ENCODE measurements at places on chromosomes 7 and 10.

DNA sequence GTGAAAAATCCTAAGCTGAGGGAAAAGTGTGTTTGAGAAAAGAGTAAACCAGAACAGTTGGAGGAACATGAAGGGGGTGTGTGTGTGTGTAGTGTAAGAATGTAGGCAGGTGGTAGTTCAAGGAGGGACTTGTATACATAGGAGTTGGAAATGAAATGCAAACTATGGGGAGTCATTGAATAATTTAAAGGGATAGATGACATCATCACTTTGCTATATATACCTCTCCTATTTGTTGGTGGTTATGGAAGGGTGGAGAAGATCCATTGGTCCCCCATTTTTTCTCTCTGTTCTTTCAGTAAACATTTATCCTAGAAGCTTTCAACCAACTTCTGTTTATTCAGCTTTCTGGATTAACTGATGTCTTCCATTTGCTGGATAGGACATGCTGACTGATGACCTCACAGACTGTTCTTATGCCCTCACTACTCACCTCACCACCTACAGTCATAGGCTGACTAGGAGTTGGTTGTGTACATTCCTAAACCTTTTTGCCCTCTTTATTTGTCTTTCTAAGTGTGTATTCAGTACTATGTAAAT, 20.8 kb downstream of the PPP1R9A start:
- DNase-seq = no peak

DNA sequence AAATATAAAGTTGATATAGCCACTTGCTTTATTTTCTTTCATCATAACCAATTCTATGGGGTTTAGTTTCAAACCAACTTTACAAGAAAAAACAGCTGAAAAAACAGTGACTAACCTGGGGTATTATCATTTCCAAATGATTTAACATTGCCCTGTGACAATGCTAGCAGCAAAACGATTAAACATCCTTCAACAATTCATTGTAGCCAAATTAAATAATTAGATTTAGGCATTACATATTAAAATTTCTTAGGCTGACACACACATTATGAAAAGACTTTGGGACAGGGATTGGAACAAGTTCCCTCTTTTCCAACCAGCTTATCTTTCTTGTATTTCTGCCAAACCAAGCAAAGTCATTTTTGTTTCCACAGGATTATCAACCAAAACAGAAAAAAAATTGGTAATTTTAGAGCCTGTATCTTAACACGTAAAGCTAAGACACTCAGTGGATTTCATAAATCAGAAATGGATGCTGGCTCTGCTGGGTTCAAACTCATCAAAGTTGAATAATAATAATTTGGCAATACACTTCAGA, 84.0 kb downstream of the SEMA3D start:
- DNase-seq = no peak

GRCh38 chr7:124780608-124781007, 15.0 kb upstream of the GPR37 start:
- DNase-seq = no peak

DNA sequence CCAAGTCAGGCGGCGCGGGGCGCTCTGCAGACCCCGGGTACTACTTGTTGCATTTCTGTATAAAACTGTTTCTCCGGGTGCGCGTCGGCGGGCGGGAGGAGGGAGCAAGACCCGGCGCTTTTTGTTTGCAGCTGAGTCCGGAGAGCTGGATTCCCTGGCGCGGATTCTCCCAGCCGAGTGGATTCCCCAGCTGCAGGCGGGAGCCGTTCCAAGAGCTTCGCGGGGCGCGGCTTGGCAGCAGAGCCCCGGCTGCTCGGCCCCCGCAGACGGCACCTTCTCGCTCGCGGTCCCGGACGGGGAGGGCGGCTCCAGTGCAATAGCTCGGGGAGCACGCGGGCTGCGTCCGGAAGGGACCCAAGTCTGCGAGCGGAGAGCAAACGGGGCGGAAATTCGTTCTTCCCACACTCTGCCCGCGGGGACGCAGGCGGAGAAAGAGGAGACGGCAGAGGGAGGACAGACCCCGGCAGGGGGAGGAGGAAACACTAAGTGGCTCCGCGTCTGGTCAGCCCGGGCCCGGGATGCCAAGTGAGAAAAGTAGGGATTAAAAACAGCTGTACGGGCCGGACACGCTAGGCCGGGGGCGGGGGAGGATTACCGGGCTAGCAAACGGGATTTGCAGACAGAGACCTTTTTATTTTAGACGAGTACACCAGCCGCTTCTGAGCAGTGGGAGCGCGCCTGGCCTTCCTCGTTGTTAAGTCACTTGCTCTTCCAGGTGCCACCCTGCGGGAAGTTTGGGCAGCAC, at the start of gene TRIL:
Gene TRIL (minus strand): TSS at position 96 of the 745 bp plus-strand sequence. CDS start 284 bp downstream, outside the sequence.
- DNase-seq = peak; percentile 75

- no peak for DNase-seq
These were observed 97.3 kb upstream of the MACROH2A2 start for GRCh38 chr10:69955211-69955805.

DNA sequence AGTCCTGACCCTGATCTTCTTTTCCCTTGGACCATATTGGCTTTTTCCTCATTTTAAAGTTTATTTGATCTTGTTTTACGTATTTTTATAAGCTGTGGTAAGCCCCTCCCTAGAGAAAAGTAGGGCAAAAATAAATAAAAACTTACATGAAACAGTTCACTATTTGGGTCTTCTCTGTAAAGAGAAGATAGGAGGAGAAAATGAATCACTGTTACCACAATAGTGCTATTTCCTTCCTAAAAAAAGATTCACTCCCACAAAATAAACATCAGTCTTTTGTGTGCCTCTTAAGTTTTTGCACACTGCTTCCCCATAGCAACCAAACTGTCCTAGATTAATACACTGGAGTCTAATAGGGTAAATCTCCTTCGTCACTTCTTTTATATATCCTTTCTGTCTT, 1.4 kb upstream of the SVIL start:
- DNase-seq = peak; percentile 26

DNA sequence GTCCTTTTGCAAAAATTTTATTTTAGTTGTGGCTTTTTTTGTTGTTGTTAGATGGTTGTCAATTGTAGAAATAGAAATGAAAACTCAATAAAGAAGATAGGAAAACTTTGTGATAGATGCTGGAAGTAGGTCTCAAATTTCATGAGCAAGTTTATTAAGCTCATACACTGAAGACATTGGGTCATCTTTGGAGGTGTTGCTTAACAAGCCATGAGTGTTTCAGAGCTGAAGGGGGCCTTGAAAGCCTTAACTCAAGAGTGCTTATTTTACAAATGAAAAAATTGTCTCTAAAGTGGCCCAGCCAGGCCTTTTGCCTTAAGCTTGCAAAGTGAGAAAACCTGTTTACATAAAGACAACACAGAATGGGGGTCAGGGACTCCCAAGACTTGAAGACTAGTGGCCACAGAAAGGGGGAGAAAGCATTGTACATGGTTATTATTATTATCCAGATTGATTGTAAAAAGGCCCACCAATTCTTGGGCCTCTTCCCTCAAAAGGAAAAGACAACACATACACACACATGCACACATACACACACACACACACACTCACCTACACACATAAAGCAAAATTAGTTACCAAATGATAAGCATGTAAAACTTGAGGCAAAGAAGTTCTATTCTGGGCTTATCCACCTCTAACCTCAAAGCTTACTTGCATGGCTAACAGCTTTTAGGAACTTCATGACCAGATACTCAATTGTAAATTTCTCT, 49.7 kb upstream of the GLCCI1 start:
- no peak for DNase-seq

- no peak for DNase-seq
These were observed 630.0 kb upstream of the GRM3 start for GRCh38 chr7:86013662-86014061.

- DNase-seq = peak; percentile 6
These were observed 61.0 kb upstream of the INSYN2A start for GRCh38 chr10:127257395-127257794.

DNA sequence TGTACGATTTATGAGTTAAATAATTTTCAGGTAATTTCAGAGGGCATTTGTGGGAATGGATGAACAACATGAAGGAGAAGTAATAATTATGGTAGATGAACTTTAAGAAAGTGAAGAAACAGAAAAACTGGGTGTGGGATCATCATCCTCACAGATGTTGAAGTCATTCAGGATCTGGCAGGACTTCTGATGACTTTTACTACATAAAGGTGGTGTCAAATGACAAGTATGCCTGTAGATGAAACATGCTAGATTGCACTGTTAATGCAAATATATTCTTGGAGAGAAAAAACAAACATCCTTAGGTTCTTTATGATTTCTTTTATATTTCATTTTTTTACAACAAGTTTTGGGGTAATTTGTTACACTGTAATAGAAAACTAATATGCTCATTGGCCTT, 230.2 kb downstream of the PCLO start:
- no peak for DNase-seq

GRCh38 chr7:128697302-128697905, 25.3 kb downstream of the GARIN1A start:
- DNase-seq = peak; percentile 24

DNA sequence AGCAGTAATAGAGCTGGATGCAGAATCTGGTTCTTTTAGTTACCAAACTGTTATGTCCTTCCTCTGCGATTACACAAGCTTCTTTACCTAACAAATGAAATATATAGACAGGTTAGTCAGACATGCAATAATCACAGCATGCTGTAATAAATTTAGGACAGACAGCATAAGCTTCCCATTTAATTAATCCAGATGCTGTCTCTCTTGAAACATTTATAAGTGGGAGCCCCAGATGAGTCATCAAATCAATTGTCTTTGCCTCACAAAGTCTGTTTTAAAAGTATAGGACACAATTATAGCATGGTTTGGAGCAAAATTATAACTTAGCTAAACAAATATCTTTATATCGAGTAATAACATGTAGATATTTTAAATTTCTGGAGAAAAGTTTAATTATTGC, 1.6 kb downstream of the CDNF start:
- DNase-seq = no peak

DNA sequence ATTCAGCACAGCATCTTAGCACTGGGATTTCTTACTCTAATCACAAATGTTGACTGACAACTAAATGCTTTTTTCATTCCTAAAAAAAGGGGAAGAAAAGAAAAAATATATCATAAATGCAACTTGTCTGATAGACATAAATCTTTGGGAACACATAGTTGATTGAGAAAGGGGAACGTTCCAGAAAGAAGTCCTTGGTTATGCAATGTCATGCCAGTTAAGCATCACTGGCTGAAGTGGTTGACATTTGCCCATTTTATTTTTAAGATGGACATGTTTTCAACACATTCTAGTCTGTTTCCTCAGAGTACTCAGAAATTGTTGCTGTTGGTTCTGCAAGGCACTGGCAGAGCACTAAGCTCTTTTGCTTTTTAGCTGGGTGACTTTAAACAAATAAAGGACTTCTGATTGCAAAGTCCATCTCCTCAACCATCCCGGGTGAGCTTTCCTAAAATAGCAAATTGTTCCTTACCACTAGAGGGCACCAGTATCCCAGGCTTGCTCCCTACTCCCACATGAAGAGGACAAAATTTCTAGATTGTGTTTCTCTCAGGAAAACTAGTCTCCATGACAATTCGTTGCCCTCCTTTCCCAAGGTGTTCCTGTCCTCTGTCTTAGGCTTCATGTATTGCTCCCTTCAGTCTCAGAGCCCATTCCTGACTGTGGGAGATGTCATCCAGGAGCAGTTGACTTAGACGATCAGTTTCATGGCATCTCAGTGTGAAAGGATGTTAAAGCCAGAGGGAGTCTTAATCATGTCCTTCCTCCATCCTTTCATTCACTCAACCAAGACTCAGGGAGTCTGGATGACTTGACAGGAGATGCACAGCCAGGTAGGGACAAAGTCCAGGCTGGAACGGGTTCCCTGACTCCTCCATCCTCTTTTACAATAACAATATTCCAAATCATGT, 23.9 kb downstream of the OPALIN start:
- DNase-seq = peak; percentile 50

GRCh38 chr7:103795107-103795506, 194.4 kb downstream of the RELN start:
- no peak for DNase-seq

- no peak for DNase-seq
These were observed 171.5 kb downstream of the CYP26A1 start for GRCh38 chr10:93245147-93245546.

DNA sequence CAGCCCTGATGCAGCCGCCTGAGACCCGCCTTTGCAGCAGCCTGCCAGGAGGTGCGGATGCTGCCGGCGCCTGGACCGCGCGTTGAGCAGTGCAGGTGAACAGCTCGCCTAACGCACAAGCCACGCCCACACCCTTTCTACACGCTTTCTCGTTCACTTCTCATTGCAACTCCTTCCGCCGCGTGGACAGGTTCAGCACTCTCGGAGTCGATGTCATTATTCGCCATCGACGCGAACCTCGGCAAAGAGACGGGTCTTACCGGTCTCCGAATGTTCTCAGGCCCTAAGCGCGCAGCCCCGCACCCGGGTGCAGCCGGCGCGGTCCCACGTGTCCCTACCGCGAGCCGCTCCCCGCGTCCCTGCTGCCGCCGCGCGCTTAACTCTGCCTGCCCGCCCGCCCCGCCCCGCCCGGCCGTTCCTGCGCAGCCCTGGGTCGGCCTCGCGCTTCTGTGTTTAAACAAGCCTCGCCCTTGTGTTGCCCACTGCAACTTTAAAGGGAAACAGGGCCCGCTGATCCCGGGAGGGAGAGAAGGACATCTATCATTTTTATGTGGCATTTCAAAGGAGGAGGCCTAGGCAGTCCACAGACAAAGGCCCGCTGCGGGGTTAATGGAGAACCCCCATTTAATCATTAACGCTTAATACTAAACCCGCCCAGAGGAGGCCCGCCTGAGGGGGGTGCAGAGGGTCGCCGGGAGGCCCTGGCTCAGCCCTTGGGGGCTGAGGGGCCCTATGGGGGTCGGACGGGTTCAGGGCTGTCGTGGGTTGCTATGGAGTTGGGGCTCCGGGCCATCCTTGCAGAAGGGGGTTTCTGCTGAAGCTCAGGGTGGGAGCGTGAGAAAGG, 128.5 kb downstream of the WDR11 start:
- peak; percentile 92 for DNase-seq

DNA sequence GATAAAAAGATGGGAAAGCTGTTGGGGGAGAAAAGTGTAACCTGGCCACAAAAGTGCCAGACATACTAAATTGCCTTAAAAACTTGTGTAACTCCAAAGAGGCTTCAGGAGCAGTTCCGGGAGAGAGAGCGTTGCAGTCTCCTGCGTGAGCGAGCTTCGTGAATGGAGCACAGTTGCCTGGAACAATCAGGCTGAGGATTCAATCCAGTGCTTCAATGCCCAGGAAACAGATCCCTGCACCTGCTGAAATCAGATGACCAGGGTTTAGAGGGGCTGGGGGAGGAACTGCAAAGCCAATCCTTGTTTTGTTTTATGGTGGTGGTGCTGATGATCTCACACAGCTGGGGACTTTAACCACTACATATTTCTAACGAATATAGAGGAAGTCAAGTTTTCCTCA, 398.3 kb downstream of the DPP6 start:
- no peak for DNase-seq

DNA sequence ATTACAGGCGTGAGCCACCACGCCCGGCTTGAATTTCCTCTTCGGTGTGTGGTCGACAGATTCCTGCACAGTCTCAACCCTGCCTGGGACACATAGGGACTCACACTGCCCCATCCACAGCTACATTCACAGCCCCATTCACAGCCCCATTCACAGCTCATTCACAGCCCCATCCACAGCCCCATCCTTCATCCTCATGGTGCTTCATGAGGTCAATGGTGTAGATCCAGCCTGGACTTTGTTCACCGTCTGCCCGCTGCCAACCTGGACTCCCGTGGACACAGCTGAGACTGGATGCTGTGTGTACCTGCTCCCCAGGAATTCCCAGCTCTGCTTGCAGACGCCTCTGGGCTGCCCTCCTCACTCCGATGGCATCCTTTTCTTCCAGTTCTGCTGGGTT, 5.2 kb downstream of the IDI2 start:
- DNase-seq = no peak
